Thoracic aorta endothelial cell (primary cell): ENCODE measurements at places on chromosomes 4 and X. TPM values are rescaled to one million over a fixed set of nuclear protein-coding genes. Genes with fewer than 3 reads are reported as not detected.

Gene TAF7L
- 1.4 and 2.4 TPM in 2 replicates for total RNA-seq

Gene MFSD8
- total RNA-seq, result 25.4 and 28.2 TPM in 2 replicates

Gene SPANXN3
- not detected in 2 replicates for total RNA-seq

Gene CT45A1
- total RNA-seq, result not detected in 2 replicates

Gene PDZD4
- total RNA-seq, result under 0.01 and 0.14 TPM in 2 replicates

Gene CCDC160
- not detected in 2 replicates for total RNA-seq

Gene ARMCX6
- total RNA-seq, result 27.4 and 30.1 TPM in 2 replicates

Gene MAB21L2
- total RNA-seq, result 2.8 TPM in 1 of 2 replicates, not detected in the other

Gene ESX1
- total RNA-seq, result not detected in 2 replicates

Gene ZDHHC15
- total RNA-seq, result 0.14 and 0.40 TPM in 2 replicates

Gene RPL34
- 686 and 765 TPM in 2 replicates for total RNA-seq

Gene F8A3
- total RNA-seq, result 0.93 and 1.2 TPM in 2 replicates

Gene PAGE4
- not detected in 2 replicates for total RNA-seq

Gene WWC2
- 49.7 and 50.0 TPM in 2 replicates for total RNA-seq

Gene SERTM2
- total RNA-seq, result not detected in 2 replicates

Gene NSUN7
- under 0.01 TPM in 1 of 2 replicates, not detected in the other for total RNA-seq

Gene ABLIM2
- 0.36 and 0.80 TPM in 2 replicates for total RNA-seq

Gene CENPVL1
- total RNA-seq, result not detected in 2 replicates

Gene NALF2
- not detected in 2 replicates for total RNA-seq

Gene HPSE
- total RNA-seq, result 16.2 and 21.4 TPM in 2 replicates

Gene FAM9B
- total RNA-seq, result not detected in 2 replicates

Gene STPG2
- total RNA-seq, result 0.13 TPM in 1 of 2 replicates, not detected in the other
